ENCODE measurements at places on chromosomes 4 and X.

DNA sequence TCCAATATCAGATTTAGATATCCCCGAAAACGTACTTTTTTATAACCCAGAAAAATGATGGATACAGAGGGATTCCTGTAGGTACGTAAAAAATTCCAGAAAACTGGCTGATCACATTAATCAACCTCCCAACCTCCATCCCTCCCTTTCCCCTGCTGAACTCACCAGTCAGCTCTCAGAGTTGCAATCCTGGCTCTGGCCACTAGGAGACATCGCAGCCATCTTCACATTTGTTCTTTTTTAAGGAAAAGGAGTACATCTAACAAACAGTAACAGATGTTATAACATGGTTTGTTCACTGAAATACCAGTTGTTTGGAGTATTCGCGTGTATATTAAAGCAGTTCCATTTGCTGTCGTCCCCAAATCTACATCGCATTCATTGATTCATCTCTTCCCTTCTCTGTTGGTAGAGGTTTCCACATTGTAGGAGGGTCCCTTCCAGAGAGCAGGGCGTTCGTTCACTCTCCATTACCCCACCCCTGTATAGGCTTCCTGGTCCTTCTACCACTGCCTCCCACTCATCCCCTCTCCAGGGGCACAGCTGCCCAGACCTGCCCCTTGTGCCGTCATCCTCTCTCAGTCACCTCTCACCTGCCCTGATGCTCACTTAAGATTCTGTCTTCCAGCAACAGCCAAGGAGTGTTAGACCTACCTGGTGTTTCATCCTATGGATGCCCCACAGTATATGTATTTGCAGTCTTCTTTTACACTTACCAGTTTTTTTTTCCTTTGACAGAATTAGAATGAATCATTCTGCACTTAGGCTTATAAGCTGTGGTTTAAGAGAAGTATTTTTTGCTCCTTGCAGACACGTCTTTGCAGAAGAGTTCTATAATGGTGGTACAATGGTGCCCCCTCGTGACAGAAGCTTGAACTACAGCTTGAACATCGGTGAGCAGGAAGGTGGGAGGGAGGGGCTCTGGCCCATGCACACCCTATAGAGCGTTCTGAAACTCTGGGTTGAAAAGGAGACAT, 36.8 kb upstream of the RAB40AL start:
- peak; percentile 21 for DNase-seq

DNA sequence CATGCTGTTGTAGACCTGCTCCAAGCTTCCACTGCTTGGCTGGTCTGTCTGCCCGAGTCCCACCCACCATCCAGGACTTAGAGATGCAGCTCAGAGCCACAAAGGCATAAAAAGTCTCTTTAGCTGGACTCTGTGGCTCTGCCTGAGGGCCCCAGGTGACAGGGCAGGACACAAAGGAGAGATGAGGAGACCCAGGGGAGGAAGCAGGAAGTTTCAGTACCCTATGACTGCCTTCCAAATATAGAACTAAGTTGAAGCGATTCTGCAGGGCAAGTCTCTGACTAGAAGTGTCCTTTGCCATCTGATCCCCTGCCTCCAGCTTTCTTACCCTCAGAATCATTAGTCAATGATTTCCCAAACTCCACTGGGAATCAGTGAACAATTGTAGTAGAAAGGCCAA, 11.2 kb upstream of the CXCR3 start:
- DNase-seq = no peak

DNA sequence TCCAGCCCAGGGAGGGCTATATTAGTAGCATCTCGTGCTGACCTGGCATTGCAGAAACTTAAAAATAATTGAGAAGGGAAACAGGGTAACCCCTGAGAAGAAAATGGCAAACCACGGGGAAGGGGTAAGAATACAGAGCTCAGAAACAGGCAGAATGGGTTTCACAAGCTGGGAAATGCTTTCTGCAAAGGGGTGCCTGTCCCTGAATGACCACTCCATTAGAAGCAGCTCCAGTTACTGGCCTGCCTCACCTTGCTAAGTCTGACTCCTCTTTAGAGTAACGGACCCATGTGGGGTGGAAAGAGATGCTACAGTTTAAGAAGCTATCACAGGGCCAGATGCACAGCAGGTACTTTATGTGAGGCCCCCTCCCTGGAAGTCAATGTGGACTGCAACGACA, 2.5 kb downstream of the WDR1 start:
- DNase-seq = no peak

DNA sequence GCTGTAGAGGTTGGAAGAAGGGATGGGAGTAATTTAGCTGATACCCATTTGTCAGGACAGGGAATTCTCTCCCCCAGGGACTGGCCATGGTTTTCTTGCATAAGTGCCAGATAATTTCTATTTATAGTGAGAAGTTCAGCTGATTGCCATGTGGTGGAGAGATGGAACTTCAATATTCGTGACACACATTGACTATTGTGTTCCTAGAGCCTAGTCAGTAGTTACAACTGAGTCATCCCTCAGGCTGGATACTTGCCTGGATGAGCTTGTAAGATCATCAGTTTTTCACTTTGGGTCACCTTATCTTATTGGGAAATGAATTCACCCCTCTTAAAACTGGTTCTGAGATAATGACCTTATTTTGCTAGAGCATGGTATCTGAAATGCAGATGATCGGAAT, 32.2 kb downstream of the CFAP299 start:
- DNase-seq = no peak

- no peak for DNase-seq
Observed at GRCh38 chrX:3516051-3516541, 169.6 kb upstream of the MXRA5 start.

DNA sequence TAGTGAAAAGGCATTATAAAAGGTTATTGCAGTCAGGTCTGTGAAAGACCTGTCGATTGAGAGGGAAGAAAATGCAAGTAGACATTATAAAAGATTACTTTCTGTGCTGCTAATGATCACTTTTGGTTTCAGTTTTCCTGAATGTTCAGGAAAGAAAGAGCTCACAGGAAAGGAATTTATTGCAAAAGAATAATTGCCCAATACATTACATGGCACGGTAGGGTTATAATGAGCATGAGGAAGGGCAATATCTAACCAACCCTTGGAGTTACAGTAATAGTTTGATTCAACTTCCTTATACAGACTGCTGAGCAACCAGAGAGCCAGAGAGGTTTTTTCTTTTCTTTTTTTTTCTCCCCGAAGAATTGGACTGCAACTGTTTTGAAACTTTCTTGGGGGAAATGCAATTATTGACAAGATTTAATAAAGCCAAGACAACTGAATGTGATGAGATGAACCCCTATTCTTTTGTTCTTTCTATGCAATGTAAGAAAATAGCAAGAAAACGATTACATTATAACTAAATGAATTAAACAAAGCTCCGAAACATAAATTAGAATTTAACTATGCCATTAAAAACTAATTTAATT, 247.0 kb downstream of the C4orf33 start:
- DNase-seq = no peak

GRCh38 chrX:97429101-97429500, 545.4 kb downstream of the RPA4 start:
- no peak for DNase-seq

DNA sequence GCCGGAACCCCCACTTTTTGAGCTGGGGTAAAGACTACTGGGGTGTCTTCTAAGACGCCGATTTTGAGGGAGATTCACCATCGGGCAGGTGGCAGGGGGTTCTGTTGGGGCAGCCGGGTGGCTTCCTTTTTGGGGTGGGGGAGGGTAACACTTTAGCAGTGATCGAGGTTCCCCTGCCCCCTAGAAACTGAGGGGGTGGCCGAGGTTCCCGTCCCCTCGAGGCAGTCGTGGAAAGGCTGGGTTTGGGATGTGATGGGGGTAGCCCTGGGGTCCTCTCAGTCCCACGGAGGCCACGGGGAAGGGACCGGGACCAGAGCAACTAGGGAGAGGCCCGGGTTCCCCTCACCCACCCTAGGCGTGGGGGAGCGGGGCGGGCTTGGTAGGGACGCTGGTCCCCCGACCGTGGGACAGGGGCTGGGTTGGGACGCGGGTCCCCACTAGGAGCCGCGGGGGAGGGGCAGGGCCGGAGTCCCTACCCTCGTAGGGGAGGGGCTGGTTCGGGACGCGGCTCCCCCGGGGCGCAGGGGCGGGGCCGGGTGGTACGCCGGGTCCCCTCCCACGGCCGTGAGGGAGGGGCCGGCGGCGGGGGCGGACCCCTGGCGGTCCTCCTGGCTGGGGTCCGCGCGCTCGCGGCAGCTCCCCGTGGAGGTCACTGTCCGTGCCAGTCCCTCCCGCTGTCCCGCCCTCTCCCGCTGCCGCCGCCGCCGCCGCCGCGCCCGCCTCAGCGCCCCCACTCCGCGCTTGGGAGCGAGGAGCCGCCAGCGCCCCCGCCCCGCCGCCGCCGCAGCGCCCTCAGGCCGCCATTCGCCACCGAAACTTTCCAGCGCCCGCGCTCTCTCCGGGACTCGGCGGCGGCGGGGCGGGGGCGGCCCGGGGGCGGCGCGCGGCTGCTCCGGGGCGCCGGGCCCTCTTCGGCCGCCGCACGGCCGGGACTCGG, at the start of gene TBL1X:
Gene TBL1X, plus strand, starts transcription at position 624 of the 937 bp plus-strand sequence. CDS start 188,529 bp downstream, outside the sequence.
- peak; percentile 20 for DNase-seq

- DNase-seq = no peak
Observed at GRCh38 chr4:114236171-114236769, 256.8 kb upstream of the ARSJ start.

- DNase-seq = no peak
Observed at GRCh38 chrX:74370487-74370886, 50.8 kb upstream of the SLC16A2 start.

DNA sequence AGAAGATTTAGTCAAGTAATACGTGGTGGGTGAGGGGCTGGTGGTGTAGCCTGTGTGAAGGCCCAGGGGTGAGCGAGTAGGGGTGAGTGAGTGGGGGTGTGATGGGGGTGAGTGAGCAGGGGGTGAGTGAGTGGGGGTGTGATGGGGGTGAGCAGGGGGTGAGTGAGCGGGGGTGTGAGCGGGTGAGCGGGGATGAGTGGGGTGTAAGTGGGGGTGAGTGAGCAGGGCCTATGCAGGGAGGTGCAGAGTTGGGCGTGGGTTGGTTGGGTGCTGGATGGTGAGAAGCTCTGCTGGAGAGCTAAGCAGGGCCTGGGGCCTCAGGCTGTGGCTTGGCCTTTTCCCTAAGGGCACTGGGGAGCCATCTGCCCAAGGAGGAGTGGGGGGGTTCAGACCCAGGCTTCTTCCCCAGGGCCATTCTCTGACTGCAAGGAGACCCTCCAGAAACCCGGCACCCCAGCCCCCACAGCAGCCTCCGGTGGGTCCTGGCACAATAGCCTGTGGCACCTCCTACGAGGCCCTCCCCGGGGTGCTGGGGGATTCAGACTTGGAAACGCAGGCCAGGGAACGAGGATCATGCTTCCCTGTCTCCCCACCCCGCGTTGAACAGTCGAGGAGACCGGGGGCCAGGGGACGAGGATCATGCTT, 30.4 kb downstream of the SH3TC1 start:
- DNase-seq = no peak

- DNase-seq = no peak
Observed at GRCh38 chr4:71187404-71188155, 151.2 kb upstream of the SLC4A4 start.

GRCh38 chr4:4325321-4325720, 35.3 kb downstream of the ZBTB49 start:
- no peak for DNase-seq

DNA sequence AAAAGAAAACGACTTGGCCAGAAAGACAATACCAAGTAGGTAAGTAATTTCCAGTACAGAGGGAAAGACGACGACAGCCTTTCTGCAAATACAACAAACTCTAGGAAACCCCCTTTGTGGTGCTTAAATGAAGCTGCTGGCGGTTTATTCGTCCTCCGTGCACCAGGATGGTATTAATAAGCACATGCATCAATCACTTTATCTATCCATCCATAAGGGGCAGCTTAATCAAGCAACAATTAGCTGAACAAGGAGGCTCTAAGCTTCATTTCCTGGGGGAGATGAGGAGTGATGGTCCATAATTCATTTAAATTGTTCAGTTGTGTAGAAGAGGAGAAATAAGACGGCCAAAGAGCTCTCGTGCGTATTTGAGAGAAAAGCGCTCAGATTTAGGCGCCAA, 26.2 kb downstream of the IRF2 start:
- no peak for DNase-seq

GRCh38 chr4:116020141-116020722, 906.8 kb upstream of the NDST4 start:
- DNase-seq = no peak

DNA sequence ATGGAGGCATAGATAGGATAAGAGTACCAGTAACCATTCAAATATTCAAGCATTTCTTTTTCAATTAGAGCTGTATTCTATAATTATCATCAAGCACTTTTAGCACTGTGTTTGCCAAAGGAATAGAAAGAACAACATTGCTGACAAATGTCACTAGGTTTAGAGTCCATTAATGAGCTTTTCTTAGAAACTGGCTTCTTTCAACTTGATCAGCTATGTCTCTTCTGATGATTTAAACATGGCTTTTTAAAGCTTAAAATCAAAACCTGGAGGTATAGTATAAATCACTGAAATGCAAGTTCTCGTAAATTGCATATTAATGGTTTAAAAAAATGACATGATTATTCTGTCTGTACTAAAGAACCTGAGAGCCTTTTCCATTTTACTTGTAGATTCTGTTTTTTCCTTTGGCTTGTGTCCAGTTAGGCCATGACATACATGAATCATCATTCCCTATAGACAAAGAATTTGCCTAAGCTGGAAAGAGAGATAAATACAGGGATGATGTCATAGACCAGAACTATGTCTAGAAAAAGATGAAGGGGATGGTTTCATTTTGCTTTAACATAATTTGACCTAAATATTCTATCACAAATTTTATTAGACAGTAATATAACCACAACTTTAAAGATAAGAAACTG, 340.1 kb upstream of the CTSO start:
- no peak for DNase-seq
